ENCODE measurements at places on chromosomes 2 and 18.

GRCh38 chr18:77016936-77017335 lies 115.6 kb downstream of the MBP start:
- DNase-seq: no peak

DNA sequence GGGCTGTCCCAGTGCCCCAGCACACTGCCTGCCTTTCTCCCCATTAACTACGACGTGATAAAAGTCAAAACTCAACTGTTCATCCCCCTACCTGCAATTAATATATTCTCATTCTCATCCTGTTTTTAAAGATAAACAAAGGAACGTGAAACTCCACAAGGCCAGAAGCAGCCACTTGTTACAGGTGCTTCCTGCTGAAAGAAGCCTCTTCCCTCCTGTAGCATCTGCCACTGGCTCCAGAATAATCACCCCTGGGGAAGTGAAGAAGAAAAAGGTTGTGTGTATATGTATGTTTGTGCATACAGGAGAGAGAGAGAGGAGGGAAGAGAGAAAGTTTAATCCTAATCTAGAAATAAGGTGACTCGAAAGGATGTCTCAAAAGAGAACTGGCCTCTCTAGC lies 27.1 kb downstream of the KIAA2012 start:
- no peak for DNase-seq

DNA sequence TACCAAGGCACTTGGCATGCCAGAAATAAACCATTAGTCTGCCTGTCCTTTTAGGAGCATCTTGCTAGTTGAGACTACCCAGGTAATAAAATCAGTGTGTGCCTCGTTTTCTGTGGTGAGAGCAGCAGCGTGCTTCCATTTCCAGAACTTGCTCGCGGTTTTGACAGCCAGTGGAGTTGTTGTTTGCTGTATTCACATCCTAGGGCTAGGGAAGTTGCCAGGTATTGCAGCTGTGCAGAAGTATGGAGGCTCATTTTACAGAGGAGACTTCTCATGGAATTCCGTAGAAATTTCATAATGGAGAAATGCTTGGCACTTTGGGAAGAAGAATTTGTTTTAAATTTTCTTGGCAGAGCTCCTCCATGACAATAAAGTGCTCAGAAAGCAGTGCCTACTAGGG lies 1355.1 kb upstream of the ZEB2 start:
- no peak for DNase-seq

DNA sequence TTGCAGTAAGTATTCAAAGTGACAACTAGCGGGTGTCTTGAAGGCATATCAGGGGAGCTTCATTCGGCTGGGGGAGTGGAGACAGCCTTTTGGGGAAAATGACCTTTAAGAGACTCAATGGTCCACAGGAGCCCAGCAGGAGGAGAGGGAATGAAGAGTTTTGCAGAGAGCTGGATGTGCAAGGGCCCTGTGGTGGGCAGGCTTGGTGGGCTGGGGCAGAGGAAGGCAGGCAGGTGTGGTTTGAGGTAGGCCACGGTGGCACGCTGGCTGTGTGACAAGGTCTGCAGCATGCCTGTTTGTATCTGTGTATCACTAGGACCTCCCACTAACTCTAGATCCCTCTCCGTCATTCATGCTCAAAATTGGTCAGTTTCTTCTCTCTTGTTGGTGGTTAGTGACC lies 53.7 kb downstream of the CD8B2 start:
- DNase-seq: no peak

GRCh38 chr18:39188278-39188677 lies 1622.7 kb upstream of the CELF4 start:
- no peak for DNase-seq

DNA sequence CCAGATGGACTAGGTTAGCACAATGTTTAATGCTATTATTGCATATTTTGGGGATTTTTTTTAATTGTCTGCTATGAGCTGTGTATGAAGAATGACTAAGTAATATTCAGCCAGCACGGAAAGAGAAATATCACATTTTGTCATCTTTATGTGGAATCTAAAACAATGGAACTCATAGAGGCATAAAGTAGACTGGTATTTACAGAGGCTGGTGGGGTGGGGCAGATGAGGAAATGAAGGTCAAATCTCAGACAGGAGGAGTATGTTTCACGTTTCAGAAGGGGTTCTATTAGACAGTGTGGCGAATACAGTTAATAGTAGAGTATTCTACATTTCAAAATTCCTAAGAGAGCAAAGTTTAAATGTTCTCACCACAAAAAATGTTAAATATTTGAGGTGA lies 4.7 kb downstream of the CDH19 start:
- DNase-seq: no peak
